Cortex of kidney (tissue), 1 donor: ENCODE measurements at places on chromosomes 11 and 22.

DNA sequence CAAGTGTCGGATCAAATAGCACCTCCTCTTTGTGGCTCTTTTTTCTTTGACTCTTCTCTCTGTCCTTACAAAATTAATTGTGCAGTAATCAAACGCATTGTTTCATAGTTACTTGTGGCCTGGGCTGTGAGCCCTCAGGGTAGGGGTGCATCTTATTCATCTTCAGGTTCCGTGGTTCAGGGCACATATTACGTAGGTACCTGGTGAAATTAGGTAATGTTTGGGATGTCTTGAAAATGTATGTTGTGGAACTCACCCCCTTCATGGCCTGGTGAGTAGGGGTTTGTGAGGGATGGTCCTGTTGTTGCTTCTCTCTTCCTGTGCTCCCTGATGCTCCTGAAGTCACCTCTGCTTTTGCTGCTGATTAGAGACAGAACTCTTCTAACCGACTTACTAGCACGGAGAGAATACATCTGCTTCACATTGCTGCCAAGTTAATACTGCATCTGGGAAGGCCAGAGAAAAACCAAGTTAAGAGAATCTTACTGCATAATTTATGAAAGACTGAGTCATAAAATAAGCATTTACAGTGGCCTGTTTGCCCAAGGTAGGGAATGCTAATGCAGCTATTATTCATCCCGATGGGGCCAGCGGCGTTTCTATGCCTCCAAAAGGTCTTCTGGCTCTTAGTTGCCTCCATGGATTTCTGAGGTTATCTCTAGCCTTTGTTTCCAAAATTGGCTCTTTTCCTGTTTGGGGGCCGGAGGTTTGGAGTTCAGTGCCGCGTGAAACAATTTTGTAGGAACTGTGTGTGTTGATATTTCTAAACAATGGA lies 66.9 kb downstream of the TBC1D22A start:
- DNase-seq = no peak

- no peak for DNase-seq
These were observed 16.6 kb downstream of the PAK1 start for GRCh38 chr11:77457340-77457739.

- DNase-seq = no peak
These were observed 58.4 kb upstream of the GAB2 start for GRCh38 chr11:78476066-78476465.

- DNase-seq = no peak
These were observed 3.7 kb upstream of the MIEF1 start for GRCh38 chr22:39498368-39498767.

GRCh38 chr11:85310479-85310878 lies 316.7 kb downstream of the DLG2 start:
- no peak for DNase-seq

- DNase-seq = no peak
These were observed 25.0 kb upstream of the EXPH5 start for GRCh38 chr11:108618529-108618928.

- no peak for DNase-seq
These were observed 7.2 kb downstream of the MICALL1 start for GRCh38 chr22:37913233-37913721.

DNA sequence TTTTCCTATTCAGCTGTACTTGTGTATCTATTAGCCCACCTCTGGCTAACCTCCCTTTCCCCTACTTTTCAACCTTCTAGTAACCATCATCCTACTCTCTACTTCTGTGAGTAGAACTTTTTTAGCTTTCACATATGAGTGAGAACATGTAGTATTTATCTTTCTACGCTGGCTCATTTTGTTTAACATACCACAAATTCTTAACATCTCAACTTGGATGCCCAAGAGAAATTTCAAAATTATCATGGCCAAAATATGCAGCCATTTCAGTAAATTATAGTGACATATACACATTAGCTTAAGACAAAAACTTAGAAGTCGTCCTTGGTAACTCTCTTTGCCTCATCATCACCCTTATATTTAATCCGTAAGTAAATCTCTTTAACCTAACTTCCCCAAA lies 34.7 kb downstream of the LUZP2 start:
- no peak for DNase-seq

DNA sequence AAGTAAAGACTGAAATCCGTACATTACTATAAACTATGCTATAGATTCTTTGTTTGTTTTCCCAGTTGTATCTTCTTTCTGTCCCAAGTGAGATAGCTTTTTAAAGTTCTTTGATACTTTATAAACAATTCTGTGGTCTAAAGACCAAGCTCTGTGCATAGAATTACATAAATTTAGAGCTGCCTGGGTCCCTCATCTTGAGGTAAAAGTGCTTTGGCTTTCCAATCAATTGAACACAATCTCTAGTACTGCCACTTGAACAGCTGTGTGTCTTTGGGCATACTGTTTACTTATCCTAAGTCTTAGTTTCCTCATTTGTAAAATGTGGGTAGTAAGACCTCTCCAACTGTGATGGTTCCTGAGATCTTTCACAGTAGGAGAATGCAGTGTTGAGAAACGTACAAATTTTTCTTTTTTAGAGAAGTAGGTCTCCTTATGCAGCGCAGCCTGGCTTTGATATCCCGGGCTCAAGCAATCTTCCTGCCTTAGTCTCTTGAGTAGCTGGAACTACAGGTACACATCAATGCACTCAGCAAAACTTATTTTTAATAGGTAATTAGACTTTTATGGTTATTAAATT lies 2.5 kb upstream of the EED start:
- DNase-seq = no peak

GRCh38 chr11:96486890-96487611 lies 97.2 kb downstream of the JRKL start:
- no peak for DNase-seq

- no peak for DNase-seq
These were observed 3.1 kb upstream of the PANX1 start for GRCh38 chr11:94125407-94126115.

DNA sequence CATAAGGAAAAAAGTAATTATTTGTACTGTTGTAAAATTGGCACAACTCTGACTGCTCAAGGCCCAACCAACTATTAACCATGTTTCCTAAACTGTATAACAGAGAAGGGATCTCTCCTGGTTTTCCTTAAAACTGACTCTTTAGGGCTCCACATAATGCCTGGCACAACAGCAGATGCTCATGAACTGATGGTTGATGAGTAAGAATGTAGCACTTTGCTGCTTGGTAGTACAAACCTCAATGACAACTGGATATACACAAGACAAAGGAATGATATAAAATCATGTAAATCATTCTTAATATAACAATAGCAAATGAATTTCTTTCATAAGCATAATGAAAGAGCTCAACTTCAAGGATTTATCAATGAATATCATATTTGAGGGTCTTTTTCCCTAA lies 11.7 kb downstream of the MSANTD2 start:
- no peak for DNase-seq

GRCh38 chr11:13717331-13717730 lies 48.9 kb downstream of the FAR1 start:
- DNase-seq = no peak

DNA sequence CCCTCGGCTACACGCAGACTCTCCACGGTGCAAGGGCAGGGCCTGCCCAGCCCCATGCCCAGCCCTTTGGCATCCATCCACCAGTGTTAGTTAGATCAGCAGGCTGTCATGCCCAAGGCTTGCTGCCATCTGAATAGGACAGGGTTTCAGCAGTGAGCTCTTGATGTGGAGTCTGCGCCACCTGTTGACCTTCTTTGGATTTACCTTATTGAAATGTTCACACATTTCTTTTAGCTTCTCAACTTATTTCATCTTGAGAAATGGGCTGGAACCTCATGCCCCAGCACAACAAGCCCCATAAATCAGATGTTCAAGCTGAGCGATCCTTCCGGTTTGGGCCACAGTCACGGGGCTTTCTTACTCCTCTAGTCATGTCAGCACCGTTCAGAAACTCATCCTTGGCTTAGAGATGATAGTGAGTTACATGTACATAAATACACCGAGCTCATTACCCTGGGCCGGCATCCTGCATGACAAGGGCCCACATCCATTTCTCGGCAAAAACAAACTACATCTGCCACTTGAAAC lies 61.7 kb downstream of the PARVB start:
- no peak for DNase-seq
